ENCODE measurements at places on chromosomes 5 and 9.

- no peak for DNase-seq
These were observed 101.7 kb downstream of the APTX start for GRCh38 chr9:32899761-32900160.

DNA sequence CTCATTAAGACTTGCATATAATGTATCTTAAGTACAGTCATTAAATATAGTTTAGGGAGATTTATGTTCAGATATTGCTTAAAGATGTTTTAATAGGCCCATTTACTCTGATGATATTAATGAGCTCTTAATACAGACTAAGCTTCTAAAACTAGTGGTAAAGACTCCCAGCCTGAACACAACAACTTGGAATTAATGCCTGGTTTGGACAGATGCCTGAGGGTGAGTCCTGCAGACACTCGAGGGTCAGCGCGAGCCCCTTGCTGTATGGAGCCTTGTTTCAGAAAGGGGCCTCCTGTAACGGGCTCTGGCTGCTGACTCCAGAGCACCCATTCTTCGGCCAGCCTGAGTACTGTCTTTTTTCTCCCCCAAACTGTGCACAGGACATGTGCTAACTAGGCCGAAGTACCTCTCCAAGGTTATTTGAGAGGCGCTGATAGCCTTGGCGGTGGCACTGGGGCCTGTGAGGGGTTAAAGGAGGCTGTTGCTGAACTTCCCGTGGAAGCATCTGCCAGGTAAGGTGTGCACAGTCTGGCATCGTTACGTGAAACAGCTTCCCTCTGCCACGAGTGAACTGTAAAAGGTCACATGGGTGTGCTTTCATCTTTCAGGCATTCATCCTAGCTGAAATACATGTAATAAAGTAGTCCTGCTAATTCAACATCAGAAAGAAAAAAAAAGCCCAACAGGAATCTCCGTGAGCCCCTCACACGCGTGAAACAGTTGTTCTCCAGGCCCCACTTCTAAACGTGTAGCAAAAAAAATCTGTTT lies 113.4 kb downstream of the MVB12B start:
- DNase-seq: no peak

GRCh38 chr5:42749020-42749419 lies 7.6 kb upstream of the CCDC152 start:
- DNase-seq: peak; percentile 9

DNA sequence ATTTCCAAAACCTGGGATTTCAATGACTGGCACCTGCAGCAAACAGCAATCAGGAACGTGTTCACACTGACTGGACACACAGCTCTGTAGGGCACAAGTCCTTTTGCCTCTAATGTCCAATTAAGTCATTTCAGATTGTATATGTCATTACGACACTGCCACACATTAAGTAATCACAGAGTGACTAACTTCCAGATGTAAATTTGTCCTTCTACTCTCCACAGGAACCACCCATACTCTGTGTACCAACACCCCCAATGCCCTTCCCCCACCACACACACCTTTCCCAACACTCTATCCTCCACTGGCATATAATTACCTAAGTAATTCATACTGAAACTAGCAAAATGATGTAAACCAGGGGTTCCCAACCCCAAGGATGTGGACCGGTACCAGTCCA lies 30.5 kb downstream of the LARS1 start:
- no peak for DNase-seq

- DNase-seq: no peak
These were observed 373.0 kb upstream of the CCNH start for GRCh38 chr5:87785554-87786335.

DNA sequence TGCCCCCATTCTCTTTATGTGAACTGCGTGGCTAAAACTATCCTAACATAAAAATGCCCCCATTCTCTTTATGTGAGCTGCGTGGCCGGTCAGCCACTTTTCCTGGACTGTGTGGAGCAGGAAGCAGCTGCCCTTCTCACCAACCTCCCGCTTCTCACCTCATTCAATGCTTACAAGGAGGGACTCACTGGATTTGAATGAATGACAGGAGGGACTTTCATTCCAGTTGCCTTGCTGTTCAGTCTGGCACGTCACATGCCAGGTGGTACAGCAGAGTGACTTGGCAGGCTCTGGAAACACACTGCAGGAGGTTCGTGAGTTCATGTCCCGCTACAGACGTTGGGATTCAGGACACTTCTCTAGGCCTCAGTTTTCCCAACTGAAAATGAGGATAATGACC lies 60.2 kb upstream of the NFIL3 start:
- DNase-seq: no peak

DNA sequence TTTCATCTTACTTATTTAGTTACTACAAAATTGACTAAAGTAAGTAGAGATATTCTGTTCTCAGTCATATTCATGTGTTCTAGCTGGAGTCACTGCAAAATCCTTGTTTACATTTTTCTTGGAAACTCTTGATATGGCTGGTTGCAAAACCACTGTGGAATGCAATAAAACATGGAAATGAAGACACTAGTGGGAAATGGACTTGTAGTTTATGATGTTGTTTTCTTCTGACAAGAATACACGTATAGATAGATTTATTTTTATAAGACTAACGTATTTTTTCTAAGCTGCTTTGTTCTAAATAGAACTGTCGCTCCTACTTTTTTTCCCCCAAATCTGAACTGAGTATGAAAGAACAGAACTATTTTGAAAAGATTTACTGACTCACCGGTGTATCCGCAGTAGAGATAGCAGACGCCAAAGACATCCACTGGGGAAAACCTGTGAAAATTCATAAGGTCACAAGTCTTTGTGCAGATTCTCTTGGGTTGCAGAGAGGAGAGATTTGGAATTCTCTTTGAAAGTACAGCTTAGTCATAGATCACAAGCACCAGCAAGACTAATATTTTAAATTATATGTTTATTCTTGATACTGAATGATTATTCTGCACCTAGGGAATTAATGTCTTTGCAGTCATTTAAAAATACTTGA lies 119.6 kb upstream of the TAF11L2 start:
- DNase-seq: no peak

DNA sequence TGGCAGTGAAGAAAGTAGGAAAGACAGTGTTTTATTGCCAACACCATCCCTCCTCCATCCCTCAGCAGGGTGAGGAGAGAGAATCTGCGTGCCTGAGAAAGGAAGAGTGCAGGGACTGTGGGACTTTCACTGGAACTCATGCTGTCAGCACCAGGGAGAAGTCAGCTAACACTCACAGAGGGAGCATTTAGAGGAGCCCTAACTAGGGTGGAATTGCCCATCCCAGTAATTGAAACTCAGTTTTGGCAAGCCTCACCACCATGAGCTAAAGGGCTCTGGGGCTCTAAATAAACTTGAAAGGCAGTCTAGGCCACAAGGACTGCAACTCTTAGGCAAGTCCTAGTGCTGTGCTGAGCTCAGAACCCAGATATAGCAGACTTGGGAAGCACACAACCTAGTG lies 622.3 kb downstream of the SEMA5A start:
- no peak for DNase-seq

GRCh38 chr9:8980496-8981013 lies 1181.0 kb upstream of the DMAC1 start:
- no peak for DNase-seq

GRCh38 chr9:115717298-115717697 lies 436.3 kb upstream of the PAPPA start:
- DNase-seq: no peak

DNA sequence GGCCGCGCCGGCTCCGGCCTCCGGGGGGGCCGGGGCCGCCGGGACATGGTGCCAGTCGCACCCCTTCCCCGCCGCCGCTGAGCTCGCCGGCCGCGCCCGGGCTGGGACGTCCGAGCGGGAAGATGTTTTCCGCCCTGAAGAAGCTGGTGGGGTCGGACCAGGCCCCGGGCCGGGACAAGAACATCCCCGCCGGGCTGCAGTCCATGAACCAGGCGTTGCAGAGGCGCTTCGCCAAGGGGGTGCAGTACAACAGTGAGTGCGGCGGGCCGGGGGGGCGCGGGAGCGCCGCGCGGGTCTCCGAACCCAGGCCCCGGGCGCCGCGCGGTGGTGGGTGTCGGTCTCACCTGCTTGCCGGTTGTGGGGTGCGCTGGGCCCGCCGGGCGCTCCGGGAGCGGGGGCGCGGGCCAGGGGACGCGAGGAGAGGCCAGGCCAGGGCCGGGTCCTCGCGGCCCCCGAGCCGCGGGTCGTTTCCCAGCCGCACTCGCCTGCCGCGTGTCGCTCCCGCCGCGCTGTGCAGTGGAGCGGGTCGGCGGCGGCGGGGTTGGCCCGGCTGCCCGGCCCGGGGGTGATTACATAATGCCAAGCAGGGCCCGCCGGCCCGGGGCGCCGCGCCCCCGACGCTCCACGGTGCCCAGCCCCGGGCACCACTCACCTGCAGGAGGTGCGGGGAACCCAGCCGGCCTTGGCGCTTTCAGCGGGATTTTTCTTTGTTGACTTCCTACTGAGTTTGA lies 492 bp downstream of the RABL6 start:
- DNase-seq: peak; percentile 30

DNA sequence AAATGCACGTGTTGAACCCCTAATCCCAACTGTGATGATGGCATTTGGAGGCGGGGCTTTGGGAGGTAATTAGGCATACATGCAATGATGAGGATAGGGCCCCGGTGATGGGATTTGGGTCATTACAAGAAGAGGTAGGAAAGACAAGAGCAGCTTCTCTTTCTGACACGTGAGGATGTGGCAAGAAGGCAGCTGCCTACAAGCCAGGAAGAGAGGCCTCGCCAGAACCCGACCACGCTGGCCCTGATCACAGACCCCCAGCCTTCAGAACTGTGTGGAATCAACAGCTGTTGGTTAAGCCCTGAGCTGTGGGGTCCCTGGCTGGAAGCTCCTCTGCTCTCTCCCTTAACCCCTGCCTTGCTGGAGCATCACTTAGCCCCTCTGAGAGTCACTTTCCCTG lies 57.5 kb downstream of the COL23A1 start:
- no peak for DNase-seq

DNA sequence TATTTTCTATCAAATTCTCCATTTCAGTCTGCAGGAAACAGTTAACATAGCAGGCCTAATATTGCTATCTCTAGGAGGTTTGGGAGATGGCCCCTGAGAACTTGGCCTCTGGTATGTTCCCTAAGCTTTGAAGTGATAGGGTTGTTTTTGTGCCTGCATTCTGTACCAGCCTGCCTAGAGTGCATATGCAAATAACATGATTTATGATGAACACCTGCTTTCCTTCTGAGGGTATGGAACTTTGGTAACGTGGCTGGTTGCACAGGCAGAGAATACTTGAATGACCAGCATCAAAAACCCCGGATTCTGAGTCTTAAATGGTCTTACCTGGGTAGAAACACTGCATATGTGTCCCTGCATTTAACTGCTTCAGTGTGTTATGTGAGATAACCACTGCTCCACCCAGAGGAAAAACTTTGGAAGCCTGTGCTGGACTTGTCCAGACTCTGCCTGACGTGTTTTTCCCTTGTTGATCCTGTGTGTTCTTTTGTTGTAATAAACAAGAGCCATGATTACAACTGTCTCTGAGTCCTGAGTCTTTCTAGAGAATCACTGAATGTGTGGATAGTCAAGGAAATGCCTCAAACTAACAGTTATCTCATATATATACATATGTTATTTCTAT lies 111.3 kb upstream of the ABCA1 start:
- DNase-seq: no peak

DNA sequence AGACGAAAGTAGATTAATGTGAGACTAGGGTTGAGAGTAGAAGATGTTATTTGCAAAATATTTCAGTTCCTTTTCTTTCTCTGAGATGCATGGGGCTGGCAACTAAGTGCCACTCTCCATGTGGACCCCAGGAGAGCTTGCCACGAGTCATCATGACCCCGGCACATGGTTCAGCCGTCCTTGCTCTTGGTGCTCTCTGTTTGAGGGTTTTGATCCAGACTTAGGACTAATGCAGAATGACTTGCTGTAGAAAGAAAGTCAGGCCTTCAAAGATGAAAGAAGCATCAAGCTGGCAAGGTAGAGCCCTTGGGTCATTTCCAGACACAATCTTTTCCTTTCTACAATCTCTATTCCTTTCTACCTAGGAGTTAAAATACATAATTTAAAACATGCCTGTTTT lies 84.7 kb downstream of the RASGRF2 start:
- no peak for DNase-seq

Measured in CD4-positive, alpha-beta T cell treated with Interferon alpha-2 for 1 hour (primary cell).